HT-29 (cell line): ENCODE measurements at places on chromosomes 5 and 9.

DNA sequence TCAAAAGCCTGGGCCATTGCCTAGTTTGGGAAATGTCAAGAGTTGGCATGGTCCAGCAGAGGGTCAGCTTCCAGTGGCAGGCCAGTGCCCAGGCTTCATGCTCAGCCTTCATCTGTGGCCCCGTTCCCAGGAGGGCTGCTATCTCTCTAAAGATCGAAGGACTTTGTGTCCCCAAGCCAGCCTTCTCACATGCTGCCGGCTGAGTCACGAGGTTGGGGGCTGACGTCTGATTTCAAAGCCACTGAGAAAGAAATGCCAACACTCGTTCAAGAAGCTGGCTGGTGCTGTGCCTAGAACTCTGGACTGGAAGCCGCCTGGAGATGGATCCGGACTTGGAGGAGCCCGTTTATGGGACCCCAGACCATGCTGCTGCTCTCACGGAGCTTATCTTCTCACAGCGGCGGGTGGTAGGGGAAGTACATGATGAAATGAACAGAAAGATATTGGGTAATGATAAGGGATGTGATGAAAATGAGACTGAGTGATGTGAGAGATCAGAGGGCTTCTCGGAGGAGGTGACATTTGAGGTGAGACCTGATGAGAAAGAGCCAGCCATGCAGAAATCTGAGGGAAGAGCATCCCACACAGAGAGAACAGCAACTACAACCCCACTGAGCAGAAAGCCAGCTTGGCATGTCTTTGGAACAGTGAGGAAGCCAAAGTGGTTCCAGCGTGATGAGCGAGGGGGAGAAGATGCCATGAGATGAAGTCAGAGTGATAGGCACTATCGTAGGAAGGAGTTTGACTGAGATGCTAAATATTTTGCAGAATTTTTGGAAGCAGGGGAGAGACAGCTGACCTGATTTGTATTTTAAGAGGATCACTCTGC is 54.9 kb upstream of the BOD1 start:
- DNase-seq, result no peak

DNA sequence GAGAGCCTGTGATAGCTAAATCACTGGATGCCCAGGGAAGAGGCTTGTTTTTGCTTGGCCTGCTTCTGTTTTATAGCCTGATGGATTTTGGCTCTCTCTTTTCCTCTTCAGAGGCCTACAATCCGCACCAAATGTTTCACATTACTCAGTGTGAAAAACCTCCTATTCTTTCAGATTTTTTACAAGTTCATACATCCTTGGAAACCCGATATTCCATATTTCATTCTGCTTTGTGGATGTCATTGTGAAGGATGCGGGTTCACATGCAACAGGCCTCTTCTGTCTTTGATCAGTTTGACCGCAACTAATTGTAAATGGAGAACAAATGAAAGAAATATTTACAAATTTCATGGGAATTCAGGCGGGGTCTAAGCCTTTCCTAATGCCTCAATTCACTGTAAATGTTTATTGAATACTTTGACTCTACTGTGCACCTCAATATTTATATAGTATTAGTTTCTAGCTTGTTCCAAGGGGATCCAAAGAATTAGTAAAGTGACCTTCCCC is 269.9 kb downstream of the DMRT2 start:
- no peak for DNase-seq

- DNase-seq, result no peak
Measured at GRCh38 chr5:16596581-16596940, 20.2 kb downstream of the RETREG1 start.

GRCh38 chr5:4639946-4640345 is 500.2 kb upstream of the ADAMTS16 start:
- DNase-seq, result no peak

- DNase-seq, result no peak
Measured at GRCh38 chr5:63563008-63563917, 399.0 kb downstream of the HTR1A start.

GRCh38 chr9:93094658-93095204 is 1.3 kb upstream of the CARD19 start:
- no peak for DNase-seq

DNA sequence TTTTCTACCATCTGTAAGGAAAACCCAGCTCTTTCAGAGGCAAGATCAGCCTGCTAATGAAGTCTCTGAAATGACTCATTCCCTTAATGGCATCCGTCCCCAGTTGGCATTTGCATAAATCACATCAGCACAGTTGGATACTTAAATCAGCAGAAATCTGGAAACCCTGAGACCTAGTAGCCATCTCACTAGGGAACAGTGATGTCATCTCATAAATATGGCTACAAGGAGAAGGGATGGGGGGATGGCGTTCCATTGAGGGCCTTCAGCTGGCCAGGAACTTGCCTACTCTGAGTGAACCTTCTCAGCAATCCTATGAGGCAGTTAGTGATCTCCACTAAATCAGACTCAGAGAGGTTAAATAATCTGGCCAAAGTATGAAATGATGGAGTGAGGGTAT is 81.8 kb downstream of the CMYA5 start:
- DNase-seq, result no peak

- no peak for DNase-seq
Measured at GRCh38 chr9:38440516-38440915, 16.3 kb upstream of the IGFBPL1 start.

DNA sequence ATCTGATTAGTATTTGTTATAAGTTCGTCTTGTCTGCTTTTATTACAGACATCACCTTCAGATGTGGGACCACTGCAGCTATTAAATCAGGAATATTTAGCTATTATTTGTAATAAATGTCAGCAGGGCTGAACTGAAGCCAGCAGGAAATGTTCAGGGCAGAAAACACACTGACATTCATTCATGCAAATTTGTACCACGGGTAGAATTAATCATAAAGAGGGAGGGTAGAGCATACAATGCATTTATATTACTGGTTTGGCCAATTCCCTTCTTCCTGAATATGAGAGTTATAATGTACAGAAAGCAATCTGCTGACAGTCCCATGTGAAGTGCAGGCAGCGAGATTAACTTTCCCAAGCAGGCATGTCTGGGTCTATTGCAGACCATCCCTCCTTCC is 117.3 kb upstream of the NUDT12 start:
- no peak for DNase-seq

GRCh38 chr5:150765799-150766169 is 7.0 kb upstream of the DCTN4 start:
- DNase-seq, result no peak

DNA sequence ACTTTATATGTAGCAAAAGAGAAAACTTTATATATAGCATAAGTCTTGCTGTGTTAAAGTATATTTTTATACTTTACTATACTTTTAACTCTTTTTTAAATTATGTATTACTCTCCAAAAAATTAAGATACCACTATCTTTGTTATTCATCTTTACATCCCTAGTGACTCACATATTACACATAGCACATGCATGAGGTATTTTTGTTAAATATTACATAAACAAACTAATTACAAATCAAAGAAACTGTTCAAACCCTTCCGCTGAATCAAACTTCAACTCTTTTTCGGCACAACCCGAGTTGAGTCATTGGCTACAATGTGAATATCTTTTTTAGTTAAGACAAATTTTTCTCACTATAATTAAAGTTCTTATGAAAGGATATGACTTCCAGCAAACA is 32.1 kb downstream of the NADK2 start:
- DNase-seq, result no peak

DNA sequence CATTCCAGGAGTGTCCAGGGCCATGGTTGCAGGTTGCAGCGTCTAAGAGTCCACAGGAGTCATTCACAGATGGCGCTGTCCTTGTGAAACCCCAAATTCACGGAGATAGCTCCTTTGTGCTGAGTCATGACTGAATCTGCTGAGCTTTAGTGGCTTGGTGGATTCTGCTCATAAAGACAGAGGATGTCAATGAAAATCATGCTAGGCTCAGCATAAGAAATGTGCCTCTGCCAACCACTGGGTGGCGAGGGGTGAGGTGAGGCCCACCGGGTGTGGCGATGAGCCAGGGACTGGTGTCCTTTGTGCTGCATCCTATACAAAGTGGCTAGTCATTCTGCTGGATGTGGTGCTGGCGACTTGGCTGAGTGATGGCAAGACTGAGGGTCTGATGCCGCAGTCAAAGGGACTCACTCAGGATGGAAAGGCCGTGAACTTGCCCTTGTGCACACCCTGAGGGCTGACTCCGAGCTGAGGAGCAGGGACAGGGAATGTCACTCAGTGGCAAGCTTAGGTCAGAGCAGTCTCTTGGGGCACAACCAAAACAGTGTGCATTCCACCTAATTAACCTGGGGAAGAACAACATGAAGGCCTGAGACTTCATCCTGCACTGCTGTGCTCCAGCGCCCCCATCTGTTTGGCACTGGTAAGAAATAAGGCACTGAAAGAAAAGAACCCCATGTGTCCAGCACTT is 71.5 kb downstream of the DAP start:
- DNase-seq, result peak; percentile 61

DNA sequence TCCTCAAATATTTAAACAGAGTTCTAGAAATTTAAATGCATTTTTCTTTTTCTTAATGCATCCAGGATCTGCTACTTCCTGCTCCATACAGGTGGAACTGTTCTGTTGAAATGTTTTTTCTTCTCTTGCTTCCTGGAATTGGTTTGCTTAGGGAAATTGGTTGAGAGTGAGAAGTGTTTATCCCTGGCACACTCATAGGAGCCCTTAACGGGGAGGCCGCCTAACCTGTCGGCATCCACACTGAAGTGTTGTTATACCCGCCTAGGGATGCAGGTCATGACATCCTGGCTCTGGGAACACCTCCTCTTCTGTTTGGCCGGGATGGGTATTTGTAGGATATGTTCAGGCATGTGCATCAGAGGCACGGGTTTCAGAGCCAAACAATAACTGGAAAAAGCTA is 239.7 kb downstream of the GADD45G start:
- no peak for DNase-seq

DNA sequence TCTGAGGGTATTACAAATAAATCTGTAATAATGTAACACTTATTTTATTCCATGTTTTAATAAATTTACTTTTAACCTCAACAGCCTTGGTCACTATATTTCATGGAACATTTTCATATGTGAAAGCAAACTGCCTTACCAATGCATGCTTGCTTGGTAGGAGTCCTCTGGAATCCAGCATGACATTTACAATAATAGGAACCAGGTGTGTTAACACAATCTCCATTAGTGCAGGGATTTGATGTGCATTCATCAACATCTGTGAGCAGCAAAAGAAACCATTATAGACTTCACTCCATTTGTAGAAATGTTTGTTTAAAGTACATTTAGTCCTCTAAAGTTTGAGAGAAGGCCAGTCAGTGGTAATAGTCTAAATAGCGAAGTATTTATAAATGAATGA is 159.4 kb downstream of the FBN2 start:
- no peak for DNase-seq

DNA sequence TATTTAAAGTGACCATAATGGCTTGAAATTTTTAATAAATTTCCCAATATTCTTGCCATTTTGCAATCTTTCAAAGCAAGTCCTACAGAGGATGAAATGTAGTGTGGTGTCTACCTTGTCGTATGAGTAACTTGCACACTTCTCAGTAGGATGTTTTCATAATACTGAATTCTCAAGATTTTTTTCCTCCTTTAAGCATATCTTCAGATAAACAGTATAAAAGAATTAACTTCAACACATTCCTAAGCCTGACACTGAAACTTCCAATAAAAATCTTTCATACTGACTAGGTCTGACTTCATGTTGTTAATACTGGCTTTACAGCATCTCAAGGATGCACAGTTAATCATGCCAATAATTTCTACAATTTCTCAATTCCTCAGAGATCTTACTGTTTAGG is 62.0 kb downstream of the DROSHA start:
- no peak for DNase-seq

- no peak for DNase-seq
Measured at GRCh38 chr5:111655169-111655924, 101.6 kb downstream of the NREP start.

GRCh38 chr5:39478863-39479262 is 54.1 kb upstream of the DAB2 start:
- DNase-seq, result no peak

DNA sequence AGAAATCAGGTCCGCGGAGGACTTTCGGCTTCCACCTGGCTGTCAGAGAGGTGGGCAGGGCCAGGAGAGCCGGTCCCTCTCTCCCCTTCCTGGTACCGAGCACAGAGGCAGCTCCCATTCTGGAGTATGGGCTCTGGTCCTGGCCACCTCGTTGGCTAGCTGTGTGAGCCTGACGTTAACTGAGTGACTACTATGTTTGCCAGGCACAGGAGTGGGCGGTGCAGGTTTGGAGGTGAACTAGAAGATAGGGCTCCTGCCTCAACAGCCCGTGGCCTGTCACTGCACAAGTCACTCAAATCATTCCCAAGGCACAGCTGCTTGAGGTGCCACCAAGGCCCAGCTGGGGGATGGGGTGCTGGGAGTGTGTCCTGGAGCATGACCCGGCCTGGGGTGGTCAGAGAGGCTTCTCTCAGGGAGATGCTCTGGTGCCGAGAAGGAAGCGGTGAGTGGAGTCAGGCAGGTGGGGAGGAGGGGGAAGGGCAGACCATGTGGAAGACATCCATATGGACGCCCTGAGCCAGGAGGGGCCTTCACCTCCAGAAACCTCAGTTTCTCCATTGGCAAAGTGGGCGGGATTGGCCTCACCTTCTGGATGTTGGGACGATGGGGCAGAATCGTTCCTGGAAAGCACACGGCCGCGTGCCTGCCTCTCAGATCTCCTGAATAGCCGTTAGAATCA is 39.5 kb downstream of the NCS1 start:
- no peak for DNase-seq

DNA sequence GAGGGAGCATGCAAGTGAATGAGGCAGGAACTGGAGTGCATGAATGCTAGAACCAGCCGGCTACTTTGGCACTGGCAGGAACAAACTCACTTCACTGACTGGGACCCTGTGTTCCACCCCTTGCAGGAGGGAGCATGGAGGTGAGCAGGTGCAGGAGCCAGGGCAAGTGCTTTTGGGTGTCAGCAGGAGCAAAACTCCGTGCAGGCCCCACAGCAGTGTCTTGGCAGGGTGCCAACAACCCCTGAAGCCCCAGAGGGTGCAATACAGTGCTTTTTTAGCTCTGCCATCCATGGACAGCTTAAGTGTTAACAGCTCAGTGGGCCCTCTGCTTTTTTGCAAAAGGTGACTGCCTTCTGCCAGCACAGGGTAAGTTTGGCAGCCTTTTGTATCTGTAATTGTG is 245.8 kb upstream of the PCSK5 start:
- no peak for DNase-seq

- DNase-seq, result no peak
Measured at GRCh38 chr5:179863449-179864085, 5.0 kb upstream of the MRNIP start.

- DNase-seq, result no peak
Measured at GRCh38 chr9:136045595-136046553, 49.2 kb downstream of the NACC2 start.

DNA sequence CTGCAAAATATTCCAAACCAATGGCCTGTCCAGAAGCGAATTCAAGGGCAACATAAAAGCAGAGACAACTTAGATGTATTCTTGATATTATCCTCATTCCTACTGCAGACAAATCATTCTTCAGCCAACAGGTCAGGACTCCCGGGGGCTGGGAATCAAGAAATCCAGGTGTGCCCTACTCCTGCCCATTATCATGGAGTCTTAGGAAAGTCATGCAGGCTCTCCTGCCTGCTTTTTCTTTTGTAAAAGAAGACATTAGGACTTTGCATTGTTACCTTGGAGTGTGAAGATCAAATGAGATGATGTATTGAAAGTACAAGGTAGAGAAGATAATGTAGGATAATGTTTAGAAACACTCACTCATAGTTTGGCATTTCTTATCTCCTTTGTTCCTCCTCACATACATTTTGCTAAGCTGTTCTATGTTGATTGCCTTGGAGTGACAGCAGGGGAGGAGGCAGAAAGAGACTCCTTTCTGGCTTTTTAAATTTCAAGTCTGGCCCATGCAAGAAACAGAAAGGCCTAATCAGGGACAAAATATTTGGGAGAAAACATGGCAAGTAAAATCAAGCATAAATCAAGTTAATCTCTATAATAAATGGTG is 113.8 kb downstream of the SV2C start:
- no peak for DNase-seq

- DNase-seq, result no peak
Measured at GRCh38 chr9:72597181-72597517, 75.7 kb downstream of the TMC1 start.
